ENCODE measurements at places on chromosomes 4 and X. TPM values are rescaled to one million over a fixed set of nuclear protein-coding genes. Genes with fewer than 3 reads are reported as not detected.

Gene FAT1
- 39.9 TPM for polyA plus RNA-seq

Gene NXF2B
- polyA plus RNA-seq, result not detected

Gene AMOT
- polyA plus RNA-seq, result 1.8 TPM

Gene ABRAXAS1
- polyA plus RNA-seq, result 6.1 TPM

Gene TRIM2
- polyA plus RNA-seq, result 5.9 TPM

Gene LNX1
- 9.8 TPM for polyA plus RNA-seq

Gene BEX1
- polyA plus RNA-seq, result 22.1 TPM

Measured in adipose tissue (tissue), 3 donors.